T-helper 9 cell (primary cell): ENCODE measurements at places on chromosomes 6 and 20.

DNA sequence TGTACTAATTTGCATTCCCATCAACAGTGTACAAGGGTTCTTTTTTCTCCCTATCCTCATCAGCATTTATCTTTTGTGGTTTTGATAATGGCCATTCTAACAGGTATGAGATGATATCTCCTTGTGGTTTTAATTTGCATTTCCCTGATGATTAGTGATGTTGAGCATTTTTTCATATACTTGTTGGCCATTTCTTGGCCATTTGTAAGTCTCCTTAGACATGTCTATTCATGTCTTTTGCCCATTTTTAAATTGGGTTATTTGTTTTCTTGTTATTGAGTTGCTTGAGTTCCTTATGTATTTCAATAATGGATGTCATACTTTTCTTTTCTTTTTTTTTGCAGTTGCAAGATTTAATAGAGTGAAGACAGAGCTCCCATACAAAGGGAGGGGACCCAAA is 17.8 kb downstream of the FOXQ1 start:
- no peak for DNase-seq

- DNase-seq, result no peak
These were observed 198.6 kb upstream of the SIM1 start for GRCh38 chr6:100663219-100663863.

DNA sequence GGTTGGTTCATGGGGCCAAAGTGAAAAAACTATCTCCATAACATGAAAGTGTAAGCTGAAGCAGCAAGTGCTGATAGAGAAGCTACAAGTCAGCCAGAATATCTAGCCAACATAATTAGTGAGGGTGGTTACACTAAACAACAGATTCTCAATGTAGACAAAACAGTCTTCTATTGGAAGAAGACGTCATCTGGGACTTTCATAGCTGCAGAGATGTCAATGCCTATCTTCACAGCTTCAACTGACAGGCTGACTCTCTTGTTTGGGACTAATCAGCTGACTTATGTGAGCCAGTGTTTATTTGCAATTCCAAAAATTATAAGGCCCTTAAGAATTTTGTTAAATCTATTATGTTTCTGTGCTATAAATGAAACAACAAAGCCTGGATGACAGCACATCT is 63.2 kb downstream of the GMDS start:
- DNase-seq, result no peak

DNA sequence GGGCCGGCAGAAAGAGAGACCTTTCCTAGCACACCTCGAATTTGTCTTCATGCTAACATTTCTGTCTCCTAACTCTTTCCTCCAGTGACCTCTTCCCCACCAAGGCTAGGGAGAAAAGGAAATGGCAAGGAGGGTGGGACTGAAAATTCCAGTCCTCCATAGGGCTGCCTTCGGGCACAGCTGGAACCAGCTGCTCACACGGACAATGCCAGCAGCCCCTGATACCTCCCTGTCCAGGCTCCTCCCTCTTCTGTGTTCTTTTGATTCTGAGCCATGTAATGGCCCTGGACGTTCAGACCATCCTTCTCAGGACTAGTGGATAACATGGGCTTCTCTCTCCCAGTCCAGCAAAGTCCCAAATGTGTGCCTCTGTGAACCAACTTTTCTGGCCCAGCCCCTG is 29.1 kb upstream of the PHACTR3 start:
- DNase-seq, result no peak

DNA sequence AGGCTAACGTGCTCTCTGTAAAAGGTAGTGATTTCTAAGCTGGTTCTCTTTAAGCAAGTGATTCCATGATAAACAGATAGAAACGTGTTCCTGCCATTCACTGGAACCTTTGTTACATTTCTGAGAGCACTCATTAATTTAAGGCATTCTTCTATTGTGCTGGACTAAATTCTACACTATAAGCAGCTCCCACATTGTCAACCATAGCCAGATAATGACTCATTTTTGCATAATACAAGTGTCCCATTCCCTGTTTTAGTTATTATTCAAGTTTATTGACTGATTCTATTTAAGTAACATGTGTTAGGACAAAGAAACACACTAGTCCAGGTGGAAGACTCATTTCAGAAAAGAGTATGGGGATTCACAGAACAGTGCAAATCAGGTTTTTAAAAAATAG is 13.5 kb upstream of the XRN2 start:
- no peak for DNase-seq

- DNase-seq, result no peak
These were observed 155.8 kb downstream of the GRM4 start for GRCh38 chr6:33990061-33990541.

DNA sequence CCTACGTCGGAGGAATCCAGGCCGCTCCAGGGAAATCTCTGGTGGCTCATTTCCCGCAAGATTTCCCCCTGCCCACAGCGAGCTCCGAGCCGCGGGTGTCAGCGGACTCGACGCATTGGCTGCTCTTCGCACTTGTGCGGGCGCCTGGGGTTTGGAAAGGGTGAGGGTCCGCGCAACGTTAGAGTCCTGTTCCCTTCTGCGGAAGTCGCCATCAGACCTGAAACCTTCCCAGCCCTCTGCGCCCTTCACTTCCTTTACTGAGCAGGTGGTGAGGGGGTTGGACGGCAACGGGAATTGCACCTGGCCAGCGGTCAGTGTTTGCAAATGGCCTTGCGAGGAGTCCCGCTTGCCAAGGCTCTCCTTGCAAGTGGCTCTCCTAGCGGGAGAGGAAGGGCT is 8.4 kb downstream of the PAX1 start:
- DNase-seq, result no peak

DNA sequence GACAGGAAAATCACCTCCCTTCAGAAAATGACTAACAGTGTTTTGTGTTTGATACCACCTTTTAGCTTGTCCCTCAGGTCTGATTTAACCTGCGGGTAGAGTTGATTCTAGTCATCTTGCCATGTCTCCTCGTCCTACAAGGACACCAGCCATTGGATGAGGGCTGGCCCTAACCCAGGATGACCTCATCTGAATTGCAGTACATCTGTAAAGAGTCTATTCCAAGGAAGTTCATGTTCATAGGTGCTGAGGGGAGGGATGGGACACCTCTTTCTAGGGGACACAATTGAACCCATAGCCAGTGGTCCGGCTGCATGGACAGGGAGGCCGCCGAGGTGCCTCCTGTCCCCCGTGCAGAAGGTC is 52.0 kb upstream of the DACT2 start:
- no peak for DNase-seq

DNA sequence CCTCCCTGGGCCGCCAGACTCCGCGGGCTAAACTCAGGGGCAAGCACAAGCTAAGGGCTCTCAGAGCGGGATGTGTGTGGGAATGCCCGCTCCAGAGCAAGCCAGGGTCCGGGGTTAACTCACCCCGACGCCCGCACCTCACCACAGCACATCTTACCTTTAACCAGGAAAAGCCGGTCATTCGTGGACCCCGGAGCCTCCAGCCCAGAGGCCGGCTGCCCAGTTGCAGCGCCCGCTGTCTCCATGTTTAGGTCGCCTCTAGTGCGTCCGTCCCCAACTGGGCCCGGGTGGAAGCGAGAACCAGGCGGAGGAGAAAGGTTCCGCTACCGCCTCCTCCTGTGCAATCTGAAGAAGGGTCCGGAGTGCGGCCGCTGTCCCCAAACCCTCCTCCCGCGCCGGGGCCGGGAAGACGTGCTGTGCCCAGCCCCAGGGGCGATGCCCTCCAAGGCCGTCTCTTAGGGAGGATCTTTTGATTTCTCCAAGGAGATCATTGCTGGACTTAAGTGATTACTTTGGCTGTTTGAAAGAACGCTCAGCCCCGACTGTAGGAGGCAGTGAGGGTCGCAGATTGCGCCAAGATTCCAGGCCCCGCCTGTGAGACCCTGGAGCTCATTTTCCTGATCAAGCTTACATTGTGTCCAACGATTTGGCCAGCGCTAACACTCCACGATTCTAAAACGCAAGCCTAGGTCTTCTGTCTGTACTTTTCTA is at the start of gene TMEM242:
Gene TMEM242 (minus strand): TSS at position 265 of the 711 bp plus-strand sequence. CDS start 20 bp downstream, at position 245.
- DNase-seq, result peak; percentile 76

DNA sequence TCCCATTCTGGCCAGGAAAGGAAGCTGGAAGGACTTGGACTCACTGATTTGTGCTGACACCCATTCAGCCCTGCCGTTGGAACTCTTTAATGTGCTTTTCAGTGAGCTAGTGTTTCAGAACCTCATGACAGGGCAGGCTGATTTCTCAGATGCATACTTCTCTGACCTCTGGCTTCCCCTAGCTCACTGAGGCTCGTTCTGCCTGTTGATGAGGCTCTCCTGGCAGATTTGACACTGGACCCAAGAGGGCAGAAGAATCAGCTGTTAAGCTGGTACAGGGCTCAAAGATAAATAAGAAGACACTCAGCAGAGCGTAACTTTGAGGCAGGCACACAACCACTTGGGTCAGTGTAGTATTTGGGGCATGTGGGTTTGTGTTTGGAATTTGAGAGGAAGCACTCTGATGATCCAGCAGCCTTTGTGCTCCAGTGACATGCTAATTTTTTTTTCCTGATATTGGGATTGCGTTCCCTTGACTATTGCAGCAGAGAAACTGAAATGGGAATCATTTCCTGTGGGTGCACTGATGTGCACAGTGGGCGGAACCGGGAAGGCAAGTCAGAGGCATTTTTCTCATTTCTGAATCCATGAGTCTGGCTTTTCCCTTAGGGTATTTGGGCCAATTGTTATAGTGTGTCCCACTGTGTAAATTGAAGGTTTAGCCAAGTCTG is 80.2 kb downstream of the CARMIL1 start:
- DNase-seq, result no peak

GRCh38 chr6:101226677-101227135 is 166.8 kb upstream of the GRIK2 start:
- no peak for DNase-seq
